T-helper 2 cell (primary cell): ENCODE measurements at places on chromosomes 12 and 14.

DNA sequence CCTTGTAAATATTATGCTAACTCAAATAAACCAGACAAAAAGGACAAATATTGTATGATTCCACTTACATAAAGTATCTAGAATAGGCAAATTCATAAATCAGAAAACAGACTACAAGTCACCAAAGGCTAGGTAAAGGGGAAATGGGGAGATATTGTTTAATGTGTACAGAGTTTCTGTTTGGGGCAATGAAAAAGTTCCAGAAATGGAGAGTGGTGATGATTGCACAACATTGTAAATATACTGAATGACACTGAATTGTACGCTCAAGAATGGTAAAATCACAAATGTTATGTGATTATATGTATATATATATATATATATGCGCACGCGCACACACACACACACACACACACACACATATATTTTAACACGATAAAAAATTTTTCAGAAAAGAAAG is 182.5 kb downstream of the SLC2A13 start:
- DNase-seq, result no peak

DNA sequence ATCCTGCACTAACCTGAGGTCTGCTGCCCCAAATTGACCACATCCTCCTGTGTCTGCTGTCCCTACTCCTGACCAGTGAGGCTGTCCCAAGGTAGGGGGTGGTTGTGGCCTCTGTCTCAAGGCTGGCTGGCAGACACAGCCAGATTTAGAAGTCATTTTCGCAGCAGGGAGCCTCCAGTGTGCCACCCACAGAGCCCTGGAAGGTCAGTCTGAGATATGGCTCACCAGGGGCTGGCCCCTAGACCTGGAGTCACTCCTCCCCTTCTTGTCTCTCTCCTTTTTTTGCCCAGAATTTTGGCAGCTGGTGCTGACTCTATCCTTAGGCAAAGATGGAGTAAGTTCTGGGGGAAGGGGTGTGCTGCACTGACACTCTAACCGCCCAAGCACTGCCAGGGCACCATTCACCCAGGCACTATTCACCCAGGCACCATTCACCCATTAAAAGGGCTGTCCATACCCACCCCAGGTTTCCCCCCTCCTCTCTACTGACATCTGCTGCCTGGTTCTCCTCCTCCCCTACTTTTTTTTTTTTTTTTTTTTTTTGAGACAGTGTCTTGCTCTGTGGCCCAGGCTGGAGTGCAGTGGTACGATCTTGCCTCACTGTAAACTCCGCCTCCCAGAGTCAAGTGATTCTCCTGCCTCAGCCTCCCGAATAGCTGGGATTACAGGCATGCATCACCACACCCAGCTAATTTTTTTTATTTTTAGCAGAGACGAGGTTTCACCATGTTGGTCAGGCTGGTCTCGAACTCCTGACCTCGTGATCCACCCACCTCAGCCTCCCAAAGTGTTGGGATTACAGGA is 7.7 kb downstream of the DDN start:
- DNase-seq, result no peak

GRCh38 chr12:109502332-109502731 is 24.9 kb downstream of the UBE3B start:
- no peak for DNase-seq

DNA sequence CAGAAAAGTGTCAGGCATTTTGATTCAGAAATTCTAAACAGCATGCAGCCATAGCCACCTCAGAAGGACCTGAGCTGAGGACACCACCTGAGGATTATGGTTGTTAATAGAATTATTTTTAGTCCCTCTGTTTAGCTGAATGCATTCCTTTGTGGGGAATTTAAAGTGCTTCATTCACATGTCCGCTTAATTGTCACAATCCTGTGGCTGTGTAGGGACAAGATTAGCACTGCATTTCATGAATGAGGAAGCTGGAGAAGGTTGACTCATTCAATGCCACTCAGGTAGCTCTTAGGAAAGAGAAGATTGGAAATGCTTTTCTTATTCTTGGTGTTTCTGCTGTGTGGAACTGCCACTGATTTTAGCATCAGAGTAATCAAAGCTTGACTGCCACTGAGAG is 42.0 kb upstream of the KRR1 start:
- no peak for DNase-seq

DNA sequence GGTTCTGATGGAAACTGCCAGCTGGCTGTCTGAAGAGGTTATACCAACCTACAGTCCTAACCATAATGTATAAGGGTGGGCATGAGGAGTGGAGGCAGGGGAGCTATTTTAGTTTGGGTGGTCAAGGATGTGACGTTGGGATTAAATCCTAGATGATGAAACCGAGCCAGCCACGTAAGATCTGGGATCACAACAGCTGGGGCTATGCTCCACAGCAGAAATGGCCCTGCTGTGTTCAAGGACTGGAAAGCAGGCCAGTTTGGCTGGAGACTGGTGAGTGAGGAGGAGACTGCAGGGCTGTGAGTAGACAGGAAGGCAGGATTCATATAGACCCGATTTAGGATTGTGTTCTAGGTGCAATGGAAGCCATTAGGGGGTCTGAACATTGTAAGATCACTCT is 66.1 kb downstream of the SAMD4A start:
- DNase-seq, result no peak

- no peak for DNase-seq
These were observed 5.7 kb upstream of the PLEK2 start for GRCh38 chr14:67417633-67418032.

DNA sequence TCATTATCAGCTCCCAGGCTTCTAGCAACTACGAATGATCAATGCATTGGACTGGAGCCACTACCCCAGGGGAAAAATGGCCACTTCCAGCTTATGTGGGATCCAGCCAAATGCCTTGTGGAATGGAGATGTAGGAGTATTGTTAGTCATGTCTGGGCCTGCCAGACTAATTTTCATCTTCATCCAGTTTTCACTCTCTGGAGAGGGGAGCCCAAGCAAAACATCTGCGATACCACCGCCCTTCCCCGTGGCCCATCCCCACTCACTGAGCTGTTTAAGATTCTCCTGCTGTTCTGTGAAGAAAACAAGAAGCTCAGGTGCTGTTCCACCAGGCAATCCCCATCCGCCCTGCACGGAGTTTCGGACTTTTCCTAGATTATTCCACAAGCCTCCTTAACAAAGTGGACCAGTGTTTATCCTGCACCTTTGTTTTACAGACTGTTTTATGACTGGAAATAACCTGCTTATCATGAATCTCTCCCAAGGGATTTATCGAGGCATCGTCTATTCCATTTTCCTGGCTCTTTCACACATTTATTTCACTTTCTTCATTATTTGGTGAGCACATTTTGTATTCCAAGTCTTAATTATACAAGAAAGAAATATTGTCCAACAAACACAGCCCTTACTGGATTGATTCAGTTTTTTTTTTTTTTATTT is 35.5 kb upstream of the MAX start:
- DNase-seq, result no peak

GRCh38 chr14:95943699-95944098 is 67.1 kb downstream of the TUNAR start:
- DNase-seq, result no peak
